ENCODE measurements at places on chromosomes 7 and 10.

DNA sequence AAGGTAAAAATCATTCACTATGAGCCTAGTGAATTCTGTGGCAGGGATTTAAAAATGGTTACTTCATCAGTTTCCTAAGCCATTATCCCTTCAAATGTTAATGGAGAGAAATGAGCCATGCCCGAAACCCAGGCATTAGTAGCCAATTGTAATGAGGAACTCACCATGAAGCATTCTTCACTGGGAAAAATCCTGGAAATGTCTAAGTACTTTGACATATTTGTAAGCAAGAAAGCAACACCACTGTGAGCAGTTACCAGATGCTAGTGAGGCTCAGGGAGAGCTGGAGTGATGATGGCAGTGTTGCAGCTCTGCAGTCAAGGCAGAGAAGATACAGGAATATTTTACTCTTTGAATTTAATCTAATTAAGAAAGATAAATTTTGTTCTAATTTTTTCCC is 220.0 kb upstream of the MBL2 start:
- DNase-seq = no peak

GRCh38 chr10:119659951-119660350 is 8.8 kb downstream of the BAG3 start:
- no peak for DNase-seq

- DNase-seq = no peak
Observed at GRCh38 chr10:33046792-33047191, 88.8 kb upstream of the ITGB1 start.

GRCh38 chr10:92208157-92208720 is 82.6 kb downstream of the CPEB3 start:
- no peak for DNase-seq

- no peak for DNase-seq
Observed at GRCh38 chr7:37372750-37373149, 75.9 kb downstream of the ELMO1 start.

GRCh38 chr10:71598621-71599055 is 120.9 kb downstream of the C10orf105 start:
- DNase-seq = peak; percentile 29

GRCh38 chr7:119944601-119944972 is 328.4 kb upstream of the KCND2 start:
- DNase-seq = no peak

- DNase-seq = peak; percentile 47
Observed at GRCh38 chr10:66931949-66932343, 6.1 kb downstream of the LRRTM3 start.

DNA sequence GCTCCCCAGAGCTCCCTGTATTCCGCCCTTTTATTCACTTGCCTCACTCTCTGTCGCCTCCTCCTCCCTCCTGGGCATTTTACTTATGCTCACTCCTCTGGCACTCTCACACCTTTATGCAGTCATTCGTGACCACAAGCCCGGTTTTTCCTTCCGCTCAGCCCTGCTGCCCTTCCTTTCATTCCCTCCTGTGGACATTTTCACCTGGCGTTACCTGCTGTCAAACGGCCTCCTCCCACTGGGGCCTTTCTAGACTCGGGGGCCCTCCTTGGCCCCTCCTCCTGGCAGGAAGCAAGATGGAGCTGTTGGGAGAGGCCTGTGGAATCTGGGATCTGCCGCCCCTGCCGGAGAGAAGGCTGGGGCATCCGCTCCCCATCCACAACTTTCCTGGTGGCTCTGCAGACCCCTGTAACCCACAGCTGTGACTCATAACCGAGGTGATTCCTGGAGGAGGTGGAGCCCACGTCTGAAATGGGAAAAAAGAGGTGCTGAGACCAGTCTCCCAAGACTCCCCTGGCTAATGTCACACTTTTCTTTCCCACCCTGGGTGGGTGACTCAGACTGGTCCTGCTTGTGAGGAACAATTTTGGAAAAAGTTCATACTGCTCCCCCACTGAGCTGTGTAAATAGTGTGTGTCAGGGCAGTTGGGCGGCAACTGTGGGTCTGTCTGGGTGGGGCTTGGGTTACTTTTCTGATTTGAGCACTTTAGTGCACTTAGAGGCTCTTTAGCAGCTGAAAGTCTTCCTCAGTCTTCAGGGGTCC is 1.2 kb downstream of the VCL start:
- peak; percentile 70 for DNase-seq

DNA sequence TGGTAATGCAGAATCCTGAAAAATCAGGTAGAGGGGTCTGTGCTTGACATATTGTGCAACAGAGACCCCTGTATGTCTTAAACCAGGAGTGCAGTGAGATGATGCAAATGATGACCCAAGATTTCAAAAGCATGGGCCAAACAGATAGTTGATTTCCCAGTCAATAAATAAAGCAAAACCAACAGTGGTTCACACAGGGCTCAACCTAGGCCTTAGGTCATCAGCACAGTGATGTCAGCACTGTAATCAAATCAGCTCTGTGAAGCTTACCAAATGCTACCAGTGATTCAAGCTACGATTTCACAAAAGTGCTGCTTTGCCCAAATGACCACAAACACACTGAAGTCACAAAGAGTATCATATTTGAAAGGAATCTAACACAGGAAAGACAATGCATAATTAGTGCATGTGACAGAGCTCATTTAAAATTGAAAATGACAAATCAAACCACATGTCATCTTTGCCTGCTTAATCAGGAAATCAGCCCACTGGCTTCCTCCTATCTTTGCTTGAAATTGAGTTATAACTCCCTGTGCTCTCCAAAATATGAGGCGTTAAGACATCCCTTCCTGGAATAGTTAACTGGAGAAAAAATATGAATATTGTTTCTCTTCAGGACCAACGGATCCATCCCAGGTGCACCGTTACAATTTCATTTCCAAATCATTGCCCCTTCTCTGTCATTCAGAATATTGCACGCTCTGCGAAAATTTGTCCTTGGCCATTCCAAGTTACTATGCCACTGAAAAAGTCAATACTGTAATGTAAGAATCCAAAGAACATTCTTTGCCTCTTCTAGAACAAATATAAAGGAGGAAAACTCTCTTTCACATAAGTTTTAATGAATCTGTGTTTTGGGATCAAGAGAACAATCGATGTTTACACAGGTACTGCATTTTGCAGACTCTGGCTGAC is 41.9 kb upstream of the ASL start:
- no peak for DNase-seq

- no peak for DNase-seq
Observed at GRCh38 chr10:24343686-24344085, 134.7 kb downstream of the KIAA1217 start.

GRCh38 chr7:116172353-116172752 is 38.0 kb upstream of the TES start:
- DNase-seq = no peak

- no peak for DNase-seq
Observed at GRCh38 chr7:494259-494687, 25.4 kb downstream of the PDGFA start.

DNA sequence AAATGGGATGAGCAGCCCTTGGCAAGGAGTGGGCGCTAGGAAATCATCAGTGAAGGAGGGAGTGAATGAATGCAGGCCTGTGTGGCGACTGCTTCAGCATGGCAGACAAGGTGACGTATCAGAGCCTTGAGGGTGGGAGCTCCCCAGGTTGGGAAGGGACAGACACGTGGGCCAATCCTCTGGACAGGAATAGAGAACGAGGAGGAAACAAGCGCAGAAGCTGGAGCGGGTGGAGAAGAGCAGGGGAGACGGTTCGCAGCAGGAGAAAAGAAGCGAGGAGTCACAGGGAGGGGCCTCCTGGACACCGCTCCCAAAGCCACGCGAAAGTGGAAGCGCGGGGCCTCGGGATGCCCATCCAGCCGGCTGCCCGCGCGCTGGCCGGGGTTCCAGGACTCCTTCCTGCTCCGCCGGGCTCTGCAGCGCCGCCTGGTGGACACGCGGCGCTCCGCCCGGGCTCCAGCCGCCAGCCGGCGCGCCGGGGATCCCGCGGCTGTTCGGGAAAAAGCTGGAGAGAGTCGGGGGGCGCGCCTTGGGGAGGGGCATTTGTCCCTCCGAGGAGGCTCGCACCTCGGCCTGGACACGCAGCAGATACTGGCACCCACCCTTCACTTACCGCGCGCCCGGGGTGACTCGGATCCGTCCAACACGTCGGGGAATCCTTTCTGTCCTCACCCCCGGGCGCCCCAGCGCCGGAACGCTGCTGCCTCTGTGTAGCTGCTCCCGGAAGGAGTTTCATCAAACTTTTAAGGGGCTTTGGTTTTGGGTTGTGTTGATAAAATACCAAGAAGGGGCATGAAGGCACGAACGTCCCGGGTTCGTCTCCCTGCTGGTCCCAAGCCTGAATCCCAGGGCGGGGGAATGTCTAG is 6.3 kb downstream of the ZNF503 start:
- DNase-seq = no peak

Data from cerebellar cortex (tissue), 1 donor.